ENCODE measurements at places on chromosomes 1 and 21.

DNA sequence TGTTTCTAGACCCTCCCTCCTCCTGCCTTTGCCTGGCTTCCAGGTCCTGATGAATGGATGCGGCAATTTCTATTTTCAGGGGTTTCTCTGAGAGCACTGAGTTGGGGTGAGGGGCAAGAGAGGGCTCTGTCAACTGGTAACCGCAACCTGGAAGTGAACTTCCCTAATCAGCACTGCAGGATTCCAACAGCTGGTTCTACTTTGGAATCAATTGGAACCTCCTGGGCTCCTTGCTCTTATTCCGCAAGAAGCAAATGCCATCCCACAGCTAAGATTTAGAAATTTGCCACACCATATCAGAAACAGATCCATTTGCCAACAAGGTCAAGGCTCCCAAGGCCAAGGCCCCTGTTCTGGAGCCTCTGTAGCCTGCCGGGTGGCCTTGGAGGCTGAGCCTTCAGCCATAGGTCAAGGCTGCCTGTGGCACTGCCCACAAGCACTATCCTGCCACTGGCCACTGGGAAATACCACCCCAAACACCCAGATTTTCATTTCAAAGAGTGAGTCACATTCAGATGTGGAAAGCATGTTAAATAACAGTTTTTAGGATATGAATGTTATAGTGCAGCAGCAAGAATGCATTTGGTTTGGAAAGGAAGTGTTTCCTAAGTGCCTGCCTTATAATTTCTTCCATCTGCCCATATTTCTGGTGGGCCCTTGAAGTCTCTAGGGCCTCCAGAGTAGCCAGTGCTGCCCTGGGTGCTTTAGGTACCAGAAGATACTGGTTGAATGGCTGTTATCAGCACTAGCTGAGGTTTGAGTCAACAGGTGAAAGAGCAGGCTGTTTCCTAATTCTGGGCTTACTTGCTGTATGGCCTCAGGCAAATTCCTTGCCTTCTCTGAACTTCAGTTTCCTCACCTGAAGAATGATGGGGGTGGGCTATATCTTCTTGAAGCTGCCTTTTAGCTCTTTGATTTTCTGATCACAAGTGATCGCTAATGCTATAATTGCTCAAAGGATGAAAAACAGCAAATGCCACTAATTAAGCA, 56.3 kb upstream of the JUN start:
- DNase-seq, result no peak

GRCh38 chr1:41169066-41169798, 72.9 kb downstream of the SCMH1 start:
- no peak for DNase-seq

DNA sequence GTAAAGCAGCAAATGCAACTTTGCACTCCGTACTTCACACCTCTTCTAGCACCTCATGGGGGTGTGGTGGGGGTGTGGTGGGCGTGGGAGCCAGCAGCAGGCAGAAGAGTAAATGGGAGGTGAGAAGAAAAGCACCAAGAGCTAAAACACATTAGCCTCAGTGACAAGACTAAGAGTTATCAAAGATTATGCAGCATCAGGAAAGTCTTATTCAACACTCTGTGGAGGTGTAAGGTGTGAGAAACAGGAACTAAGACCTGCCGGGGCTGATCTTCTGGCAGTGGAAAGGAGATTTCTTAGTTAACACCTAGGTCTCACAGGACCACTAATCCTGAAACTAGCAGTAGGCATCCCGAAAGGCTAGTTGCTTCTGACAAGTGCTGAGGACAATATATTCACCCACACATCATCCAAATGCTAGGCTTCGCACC, 9.9 kb downstream of the TGFBR3 start:
- DNase-seq, result no peak

- no peak for DNase-seq
Measured at GRCh38 chr21:21010698-21011097, 12.5 kb downstream of the NCAM2 start.

DNA sequence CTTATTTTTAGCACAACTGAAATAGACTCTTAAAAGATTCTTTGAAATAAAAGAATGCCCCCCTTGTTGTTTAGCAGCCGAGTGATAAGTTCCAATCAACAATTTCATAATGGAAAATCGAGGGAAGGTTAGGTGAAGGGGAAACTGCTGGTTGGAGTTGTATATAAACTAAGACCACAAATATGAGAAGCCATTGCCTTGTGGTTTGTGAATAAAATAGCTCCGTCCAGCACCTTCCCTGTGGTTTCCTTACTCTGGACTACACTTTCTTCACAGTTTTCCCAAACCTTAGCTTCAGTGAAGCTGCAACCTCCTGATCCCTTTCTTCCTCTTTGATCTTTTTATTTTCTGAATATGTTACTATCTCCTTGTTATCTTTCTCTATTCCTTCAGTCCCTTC, 6.7 kb upstream of the RAB3GAP2 start:
- no peak for DNase-seq

- no peak for DNase-seq
Measured at GRCh38 chr1:56056438-56057287, 522.7 kb downstream of the PLPP3 start.

- DNase-seq, result no peak
Measured at GRCh38 chr1:168468042-168468809, 75.6 kb downstream of the XCL2 start.

GRCh38 chr1:184388319-184388889, 1.6 kb downstream of the C1orf21 start:
- no peak for DNase-seq

DNA sequence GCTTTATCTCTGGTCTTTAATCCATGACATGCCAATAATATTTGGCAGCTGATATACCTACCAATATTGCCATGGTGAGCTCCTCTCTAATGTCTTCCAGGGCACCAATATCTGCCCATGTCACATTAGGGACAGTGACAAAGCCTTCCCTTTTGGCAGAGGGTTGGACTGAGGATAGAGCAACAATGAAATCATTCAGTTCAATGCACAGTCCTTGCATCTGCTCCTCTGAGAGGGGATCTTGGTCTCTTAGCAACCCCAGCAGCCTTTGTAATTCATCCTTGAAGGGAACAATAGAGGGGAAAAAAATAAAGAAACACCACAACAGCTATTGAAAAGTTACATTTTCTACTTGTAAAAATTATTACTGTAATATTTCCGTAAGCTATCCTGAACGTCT, 42.3 kb downstream of the NVL start:
- no peak for DNase-seq

DNA sequence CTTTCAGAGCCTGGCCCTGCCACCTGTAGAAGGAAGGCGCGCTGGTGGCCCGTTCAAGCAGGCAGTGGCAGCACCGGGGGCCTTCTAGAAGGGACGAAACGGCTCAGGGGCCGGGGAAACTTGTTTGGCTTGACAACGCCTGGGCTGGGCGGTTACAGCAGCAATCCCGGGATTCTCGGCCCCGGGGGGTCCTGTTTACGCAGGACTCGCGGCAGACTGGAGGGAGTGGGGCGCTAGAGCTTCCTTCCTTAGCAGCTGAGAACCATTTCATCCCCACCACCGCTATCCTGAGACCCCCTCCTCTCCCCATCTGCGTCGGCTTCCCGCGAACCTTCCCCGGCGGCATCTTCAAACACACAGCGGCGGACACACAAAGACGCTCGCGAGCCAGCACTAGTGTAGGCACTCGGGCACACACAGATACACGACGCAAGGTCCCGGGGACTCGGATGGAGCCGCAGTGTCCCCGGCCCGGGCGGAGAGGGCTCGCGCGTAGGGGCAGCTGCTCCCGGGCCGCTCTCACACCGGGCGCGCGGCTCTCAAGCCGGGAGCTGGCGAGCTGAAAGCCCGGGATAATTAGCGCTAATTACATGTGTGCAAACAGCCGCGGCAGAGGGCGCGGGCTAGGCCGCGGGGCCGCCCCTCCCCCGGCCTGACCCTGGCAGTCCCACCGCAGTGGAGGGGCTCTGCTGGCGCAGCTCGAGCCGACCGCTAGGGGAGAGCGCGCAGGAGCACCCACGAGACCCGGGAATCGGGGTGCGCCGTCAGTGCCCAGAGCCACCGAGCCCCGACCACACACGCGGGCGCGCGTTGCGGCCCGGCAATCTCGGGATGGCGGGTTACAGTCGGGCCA, 271.4 kb downstream of the FOXD2 start:
- DNase-seq, result peak; percentile 36

- DNase-seq, result no peak
Measured at GRCh38 chr1:36007741-36008140, 76.2 kb upstream of the TEKT2 start.

GRCh38 chr1:220873868-220874655, 5.2 kb upstream of the HLX start:
- peak; percentile 44 for DNase-seq

DNA sequence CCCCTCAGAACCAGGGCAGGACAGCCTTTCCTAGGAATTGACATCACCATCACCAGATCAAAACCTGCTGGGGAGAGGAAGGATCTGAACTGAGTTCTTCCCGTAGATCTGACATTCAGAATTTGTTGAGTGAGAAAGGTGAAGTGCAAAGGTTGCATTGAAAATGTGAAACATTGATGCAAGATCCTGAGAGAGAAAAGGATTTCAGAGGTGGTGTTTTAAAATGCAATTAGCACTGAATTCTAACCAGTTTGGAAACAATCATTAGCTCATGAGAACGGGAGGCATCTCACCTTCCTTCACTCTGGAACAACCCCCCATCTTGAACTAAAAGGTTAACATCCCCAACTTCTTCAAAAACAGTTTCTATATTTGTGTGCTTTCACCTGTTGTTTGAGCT, 20.4 kb downstream of the LMO4 start:
- DNase-seq, result no peak

DNA sequence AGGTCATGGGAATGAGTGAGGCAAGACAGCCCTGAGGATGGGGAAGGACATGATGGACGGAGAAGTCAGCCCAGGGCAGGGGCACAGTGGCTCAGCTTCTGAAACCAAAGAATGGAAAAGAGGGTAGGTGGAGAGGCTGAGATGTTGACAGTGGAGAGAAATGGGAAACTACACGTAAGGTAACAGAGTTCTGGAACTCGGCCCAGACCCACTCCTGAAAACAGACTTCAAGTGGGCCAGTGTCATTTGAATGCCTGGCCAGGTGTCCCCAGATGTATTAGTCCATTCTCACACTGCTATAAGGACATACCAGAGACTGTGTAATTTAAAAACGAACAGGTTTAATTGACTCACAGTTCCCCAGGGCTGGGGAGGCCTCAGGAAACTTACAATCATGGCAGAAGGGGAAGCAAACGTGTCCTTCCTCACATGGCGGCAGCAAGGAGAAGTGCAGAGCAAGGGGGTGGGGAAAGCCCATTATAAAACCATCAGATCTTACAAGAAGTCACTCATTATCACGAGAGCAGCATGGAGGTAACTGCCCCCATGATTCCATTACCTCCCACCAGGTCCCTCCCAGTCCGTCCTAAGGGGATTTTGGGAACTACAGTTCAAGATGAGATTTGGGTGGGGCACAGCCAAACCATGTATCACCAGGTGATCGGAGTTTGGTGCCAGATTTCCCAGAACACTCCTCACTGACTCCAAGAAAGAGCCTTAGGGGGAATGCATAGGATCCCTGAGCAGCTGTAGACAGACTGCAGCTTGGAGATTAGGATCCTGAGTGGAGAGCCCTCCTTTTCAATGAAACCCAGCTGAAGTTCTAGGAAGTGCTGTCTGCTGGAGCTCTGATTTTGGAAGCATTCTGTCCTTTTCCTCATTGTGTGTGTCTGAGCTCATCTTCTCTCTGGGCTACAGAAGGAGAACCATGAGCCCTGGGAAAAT, 40.3 kb downstream of the FHAD1 start:
- DNase-seq, result no peak

DNA sequence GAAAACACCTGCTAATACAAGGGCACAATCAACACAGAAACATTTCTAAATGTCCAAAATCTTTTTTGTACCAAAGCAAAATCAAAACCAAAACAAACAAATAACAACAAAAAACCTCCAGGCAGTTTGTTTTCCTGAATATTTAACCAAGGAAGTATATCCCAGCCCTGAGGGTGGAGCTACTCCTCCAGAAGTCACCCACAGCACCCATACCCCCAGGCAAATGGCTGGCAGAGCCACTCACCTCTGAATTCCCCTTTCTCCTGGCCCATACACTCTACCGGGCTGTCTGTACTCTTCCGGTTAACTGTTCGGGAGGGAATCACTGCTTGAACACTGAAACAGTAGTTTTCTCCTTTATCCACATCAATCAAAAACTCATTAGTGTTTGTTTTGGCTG, 9.5 kb downstream of the F3 start:
- DNase-seq, result no peak

DNA sequence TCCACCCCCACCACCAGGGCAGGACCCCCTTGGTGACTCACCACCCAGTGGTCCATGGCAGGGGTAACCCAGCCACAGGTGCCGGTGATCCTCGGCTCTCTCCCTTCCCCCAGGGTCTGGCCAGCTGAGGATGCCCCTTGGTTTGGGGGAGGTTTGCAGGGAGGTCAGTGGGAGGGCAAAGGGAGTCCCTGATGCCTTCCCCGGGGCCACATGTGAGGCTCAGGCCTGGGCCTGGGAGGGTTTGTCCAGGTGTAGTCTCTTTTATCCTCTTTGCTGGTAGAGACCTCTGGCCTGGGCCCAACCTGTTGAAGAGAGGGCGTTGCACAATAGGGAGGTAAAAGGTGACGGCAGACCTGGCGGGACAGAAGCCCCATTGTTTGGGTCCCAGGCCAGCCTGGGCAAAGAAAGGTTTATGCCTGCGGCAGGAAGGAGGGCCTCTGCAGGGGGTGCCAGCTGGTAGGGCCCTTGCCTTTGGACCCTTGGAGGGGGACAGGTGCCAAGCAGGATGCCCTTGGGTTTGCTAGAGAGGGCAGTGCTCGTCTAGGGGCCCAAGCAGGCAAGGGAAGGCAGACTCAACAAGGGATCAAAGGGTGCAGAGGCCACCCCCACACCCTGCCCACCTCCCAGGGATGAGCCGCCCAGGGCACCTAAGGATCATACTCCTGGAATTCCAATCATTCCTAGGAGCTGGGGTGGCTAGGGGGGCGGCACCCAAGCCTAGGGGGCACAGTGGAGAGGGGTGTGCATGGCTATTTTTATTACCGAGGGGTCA, 760 bp upstream of the TINAGL1 start:
- no peak for DNase-seq

GRCh38 chr1:68140536-68140935, 90.1 kb upstream of the DIRAS3 start:
- DNase-seq, result no peak

DNA sequence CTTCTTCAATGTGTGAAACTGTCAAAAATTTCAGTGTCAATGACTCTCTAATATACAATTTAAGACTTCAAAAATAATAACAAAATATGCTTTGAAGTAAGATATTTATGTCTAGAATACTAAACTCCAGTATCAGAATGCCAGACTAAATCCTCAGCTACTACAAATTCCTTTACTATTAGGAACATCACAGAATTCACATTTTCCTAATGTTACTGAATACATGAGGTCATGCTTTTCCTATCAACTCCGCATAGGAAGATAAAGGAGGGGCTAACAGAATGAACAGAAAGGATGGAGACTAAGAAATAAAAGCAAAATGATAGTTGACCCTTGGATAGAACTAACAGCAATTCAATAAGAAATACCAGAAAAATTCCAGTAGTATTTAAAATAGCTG, 292.7 kb downstream of the SDCCAG8 start:
- no peak for DNase-seq

GRCh38 chr1:87449348-87449963, 120.8 kb downstream of the LMO4 start:
- DNase-seq, result peak; percentile 24
